Thyroid gland (tissue), 4 donors: ENCODE measurements at places on chromosomes 16 and 17.

GRCh38 chr17:56793957-56794356 lies 39.8 kb downstream of the C17orf67 start:
- no peak for DNase-seq

DNA sequence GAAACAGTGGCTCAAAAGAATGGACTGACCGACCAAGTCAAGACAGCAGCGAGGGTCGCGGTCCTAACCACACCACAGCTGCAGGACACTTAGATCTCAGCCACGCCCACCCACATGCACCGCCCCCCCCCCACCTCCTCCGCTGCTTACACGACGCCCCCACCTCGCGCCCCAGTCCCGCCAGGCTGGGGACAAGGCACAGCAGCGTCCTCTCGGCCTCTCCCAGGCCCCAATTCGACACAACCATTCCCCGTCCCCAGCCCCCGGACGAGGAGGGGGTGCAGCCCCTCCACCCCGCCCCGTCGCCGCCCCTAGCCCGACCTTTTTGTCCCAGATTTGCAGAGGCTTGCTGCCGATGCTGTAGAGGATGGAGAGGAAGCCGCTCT lies 477 bp downstream of the CFAP20 start:
- no peak for DNase-seq

GRCh38 chr16:65991149-65991701 lies 375.3 kb upstream of the CDH5 start:
- DNase-seq: no peak

- DNase-seq: peak; percentile 38
Observed at GRCh38 chr16:22948603-22949368, 134.8 kb downstream of the HS3ST2 start.

DNA sequence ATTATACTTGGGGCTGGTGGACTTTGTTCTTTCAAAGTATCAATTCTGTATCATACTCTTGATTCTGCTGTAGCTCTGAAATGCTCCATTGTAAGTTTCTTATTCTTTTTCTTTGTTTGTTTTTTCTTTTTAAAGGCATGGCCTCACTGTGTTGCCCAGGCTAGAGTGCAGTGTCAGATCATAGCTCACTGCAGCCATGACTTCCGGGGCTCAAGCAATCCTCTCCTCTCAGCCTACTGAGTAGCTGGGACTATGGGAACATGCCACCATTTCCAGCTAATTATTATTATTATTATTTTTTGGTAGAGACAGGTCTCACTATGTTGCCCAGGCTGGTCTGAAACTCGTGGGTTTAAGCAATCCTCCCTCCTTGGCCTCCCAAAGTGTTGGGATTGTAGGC lies 38.9 kb upstream of the METTL9 start:
- DNase-seq: no peak

DNA sequence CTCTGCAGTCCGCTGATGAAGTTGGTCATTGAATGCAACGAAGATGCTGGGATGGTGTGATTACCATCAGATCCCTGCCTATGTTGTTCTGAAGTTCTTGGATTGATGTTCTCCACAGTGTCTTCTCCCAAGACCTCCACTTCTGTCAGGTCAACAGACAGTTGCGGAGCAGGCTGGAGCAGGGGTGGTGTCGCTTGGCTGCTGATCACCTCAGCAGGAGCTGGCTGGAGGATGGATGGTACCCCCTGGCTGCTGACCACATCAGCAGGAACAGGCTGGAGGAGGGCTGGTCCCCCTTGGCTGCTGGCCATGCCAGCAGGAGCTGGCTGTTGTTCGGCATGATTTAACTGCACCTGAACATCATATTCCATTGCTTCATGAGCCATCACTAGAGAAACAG lies 5.6 kb downstream of the RFWD3 start:
- DNase-seq: no peak

DNA sequence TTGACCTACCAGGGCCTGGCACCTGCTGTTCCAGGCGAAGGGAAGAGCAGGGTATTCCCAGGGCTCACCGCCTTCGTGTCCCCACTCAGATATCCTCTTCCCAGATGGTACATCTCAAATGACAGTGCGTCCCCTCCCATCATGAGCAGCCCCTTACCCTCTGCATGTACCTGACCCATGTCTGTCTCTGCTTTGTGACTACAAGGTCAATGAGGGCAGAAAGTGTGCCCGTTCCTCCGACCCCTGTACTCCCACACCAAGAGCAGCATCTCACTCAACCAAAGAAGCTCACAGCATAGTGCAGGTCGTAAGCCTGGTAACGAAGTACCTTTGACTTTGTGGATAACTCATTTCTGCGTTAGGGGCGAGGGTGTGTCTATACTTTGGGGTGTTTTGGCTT lies 142.6 kb downstream of the KATNIP start:
- no peak for DNase-seq

DNA sequence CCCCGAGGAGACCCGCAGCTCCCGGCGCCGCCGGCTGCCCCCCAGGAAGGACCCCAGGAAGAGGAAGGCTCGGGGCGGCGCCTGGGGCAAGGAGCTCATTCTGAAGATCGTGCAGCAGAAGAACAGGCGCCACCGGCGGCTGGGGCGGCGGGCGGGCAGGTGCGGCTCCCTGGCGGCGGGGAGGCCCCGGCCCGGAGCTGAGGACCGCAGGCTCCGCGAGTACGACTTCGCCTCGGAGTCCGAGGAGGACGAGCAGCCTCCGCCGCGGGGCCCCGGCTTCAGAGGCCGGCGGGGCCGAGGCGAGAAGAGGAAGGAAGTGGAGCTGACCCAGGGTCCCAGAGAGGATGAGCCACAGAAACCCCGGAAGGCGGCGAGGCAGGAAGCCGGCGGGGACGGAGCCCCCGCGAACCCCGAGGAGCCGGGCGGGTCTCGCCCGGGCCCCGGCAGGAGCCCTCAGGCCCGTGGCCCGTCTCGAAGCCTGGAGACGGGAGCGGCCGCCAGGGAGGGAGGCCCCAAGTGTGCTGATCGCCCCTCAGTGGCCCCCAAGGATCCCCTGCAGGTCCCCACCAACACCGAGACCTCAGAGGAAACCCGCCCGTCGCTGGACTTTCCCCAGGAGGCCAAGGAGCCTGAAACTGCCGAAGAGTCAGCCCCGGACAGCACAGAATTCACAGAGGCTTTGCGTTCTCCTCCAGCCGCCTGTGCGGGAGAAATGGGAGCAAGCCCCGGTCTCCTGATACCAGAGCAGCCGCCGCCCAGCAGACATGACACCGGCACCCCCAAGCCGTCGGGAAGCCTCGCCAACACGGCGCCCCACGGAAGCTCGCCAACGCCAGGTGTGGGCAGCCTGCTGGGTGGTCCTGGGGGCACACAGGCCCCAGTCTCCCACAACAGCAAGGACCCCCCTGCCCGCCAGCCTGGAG lies 22.3 kb upstream of the ZFPM1 start:
- no peak for DNase-seq

- DNase-seq: no peak
Observed at GRCh38 chr17:6303664-6304063, 131.3 kb downstream of the AIPL1 start.

GRCh38 chr17:38558728-38559050 lies 47.1 kb downstream of the SRCIN1 start:
- DNase-seq: no peak

- no peak for DNase-seq
Observed at GRCh38 chr17:61209525-61209924, 190.1 kb upstream of the TBX2 start.

- no peak for DNase-seq
Observed at GRCh38 chr17:13036751-13037150, 18.9 kb upstream of the ELAC2 start.

DNA sequence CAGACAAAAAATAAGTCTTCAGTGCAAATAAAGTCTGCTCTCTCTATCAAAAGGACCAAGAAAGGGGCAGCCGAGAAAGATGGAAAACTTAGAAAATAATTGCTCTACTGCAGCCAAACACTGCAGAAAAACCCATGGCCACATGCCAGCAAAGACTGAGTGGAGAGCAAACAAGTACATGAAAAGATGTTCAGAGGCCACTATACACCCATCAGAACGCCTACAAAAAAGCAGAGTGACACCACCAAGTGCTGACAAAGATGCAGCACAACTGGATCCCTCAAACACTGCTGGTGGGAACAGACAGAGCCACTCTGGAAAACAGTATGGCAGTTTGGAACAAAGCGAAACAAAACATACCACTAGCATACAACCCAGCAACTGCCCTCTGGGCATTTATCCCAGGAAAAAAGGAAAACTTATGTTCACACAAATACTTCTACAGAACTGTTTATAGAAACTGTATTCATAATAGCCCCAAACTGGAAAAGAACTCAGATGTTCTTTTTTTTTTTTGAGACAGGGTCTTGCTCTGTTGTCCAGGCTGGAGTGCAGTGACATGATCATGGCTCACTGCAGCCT lies 36.7 kb downstream of the KIAA0753 start:
- DNase-seq: peak; percentile 8

DNA sequence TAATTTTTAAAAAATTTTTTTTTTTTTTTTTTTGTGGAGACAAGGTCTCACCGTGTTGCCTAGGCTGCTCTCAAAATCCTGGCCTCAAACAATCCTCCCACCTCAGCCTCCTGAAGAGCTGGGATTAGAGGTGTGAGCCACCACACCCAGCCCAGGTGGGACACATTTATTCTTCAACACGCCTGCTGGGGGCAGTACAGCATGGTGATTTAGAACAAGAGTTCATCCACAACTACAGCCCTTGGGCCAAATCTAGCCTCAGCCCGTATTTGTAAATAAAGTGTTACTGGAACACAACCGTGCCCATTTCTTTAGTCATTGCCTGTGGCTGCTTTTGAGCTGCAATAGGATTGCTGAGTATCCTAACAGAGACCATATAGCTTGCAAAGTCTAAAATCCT lies 92.8 kb downstream of the KATNIP start:
- no peak for DNase-seq

DNA sequence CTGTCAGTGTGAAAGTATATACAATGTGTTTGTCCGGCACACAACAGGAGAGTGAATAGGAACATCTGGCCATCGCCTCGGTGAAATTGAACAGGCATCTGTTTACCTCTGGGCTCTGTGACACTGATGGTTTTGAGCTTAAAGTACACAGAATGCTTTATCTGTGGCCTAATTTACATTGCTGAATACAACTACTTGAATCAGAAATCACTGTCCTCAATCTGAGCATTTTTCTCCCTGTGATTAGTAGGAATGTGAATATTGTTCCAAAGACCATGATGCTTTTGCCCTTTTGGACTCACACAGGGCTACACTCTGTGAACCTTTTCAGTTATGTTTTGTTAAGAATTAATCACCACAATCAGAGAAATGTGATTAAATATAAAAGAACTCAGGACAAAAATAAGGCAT lies 323.0 kb upstream of the TBX2 start:
- DNase-seq: no peak

DNA sequence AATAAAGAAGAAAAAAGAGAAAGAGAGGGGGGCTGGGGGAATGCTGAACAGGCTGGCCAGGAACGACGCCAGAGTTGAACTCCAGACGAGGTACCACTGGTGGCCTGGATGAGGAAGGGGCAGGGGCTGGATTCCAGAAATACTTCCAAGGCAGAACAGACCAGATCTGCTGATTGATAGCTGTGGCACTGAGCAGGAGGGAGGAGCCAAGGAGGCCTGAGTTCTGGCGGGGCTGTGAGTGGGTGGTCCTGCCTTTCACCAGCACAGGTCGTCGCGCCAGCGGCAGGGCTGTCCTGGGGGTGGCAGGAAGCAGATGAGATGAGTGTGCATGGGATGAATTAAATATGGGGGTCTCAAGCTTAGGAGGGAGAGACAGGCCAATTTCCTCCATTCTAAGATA lies 5.5 kb downstream of the CCDC42 start:
- DNase-seq: no peak

DNA sequence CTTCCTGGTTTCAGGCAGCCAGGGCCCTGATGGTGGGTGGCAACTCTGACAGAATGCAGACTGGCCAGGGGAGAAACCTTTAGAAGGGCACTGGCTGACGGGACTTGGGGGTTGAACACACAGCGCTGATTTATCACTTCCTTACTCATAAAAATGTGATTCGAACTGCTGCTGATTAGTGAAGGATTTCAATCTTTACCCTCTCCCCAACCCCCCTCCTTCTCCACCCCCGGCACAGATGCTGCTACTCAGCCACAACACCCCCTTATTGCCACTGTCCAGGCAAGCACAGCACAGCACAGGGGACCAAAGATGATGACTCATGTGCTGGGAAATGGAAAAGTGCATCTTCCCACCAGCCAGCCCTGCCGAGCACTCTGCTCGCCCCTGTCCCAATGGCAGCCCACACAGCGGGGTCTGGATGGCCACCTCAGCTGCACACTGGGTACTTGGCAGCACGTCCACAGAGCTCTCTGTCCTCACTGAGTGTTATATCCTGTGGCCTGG lies 70.1 kb downstream of the SMG6 start:
- no peak for DNase-seq
